ENCODE measurements at places on chromosomes 5 and 9.
A peak's percentile ranks its signal among the peaks of the same experiment; 100 is the strongest.

GRCh38 chr9:3836011-3836410 lies 310.2 kb upstream of the RFX3 start:
- no peak for DNase-seq

- no peak for DNase-seq
These were observed 13.5 kb downstream of the SH3TC2 start for GRCh38 chr5:149049371-149049781.

DNA sequence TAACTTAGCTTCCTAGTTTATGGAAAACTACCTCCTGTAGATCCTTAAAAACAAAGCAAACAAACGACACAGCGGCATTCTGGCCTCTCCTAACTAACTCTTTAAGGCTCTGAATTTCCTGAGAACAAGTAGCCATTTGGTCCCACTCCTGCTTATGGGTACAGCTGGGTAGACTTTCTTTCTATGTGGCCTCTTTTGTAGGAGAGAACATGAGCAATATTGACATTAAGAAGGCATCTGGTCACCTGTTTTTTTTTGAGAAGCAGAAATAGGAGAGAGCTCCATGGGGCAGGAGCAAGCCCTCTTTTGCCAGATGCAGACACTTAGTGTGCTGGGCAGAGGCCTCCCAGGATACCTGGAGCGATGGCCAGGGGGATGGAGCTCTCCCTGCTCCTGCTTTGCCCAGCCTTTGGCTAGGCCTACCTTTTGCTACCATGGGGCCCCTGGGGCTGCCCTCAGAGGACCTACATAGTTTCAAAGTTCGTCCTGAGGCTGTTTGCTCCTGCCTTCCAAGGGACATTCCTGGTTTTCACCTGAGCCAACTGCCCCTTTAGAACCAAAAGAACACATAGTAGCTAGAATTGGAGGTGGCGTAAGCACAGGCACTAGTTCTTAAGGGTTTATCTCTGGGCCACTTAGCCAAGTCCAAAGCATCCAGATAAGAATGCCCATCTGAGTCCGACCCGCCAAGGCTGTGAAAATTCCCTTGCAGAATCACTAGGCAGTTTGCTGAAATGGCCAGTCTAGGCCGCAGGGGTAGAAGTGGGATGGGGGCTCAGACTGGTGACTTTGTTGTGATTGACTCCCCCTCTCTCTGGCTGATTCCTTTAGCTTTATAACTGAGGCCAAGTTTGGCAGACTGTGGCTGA lies 2.4 kb upstream of the STC2 start:
- peak; percentile 42 for DNase-seq

- peak; percentile 5 for DNase-seq
These were observed 32.7 kb upstream of the GABRP start for GRCh38 chr5:170750791-170751190.

DNA sequence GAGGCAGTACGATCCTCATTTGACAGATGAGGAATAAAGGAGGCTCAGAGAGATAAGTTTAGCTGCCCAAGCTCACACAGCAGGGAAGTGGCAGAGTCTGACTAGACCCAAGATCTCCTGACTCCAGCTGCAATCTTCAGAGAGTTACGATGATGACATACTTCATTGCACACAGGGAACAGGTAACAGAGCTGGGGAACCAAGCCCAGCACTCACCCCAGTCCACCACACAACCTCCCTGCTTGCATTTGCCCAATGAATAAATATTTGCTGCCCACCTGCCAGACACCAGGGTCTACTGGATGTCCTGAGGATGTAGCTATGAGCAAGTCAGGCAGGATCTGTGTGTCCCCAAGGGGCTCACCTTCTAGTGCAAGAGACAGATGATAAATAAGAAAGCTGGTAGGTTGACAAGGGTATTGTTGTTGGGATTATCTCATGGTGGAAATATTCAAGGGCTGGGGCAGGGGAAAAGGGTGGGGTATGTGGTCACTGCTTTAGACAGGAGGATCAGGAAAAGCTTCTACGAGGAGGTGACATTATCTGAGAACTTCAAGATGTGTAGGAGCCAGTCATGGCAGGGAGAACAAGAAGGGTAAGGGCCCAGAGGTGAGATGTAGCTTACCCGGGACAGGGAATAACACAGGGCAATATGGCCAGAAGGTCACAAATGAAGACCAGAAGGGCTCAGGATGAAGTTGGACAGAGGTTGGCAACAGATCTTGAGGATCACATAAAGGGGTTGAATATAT lies 28.6 kb upstream of the CPEB4 start:
- no peak for DNase-seq

- DNase-seq: no peak
These were observed 310.2 kb downstream of the ADGRV1 start for GRCh38 chr5:90868799-90869198.

Data from NCI-H524 (cell line).